Amniotic stem cell (primary cell): ENCODE measurements at places on chromosomes 2 and 18.

DNA sequence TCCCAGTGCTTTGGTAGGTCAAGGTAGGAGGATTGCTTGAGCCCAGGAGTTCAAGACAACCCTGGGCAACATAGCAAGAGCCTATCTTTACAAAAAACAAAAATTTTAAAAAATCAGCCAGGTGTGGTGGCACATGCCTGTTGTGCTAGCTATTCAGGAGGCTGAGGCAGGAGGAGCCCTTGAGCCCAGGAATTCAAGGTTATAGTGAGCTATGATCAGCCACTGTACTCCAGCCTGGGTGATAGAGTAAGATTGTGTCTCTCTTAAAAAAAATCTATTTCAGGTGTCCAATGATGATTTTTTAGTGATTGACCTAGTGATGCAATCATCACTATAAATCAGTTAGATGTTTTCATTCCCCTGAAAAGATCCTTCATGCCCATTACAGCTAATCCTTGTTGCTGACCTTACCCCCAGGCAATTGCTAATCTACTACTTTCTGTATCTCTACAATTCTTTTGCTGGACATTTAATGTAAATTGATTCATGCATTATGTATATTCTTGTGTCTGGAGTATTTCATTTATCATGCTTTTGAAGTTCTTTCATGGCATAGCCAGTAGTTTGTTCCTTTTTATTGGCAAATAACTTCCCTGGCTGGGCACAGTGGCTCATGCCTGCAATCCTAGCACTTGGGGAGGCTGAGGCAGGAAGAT lies 10.3 kb downstream of the MOCOS start:
- no peak for DNase-seq

GRCh38 chr2:71962911-71963694 lies 184.6 kb downstream of the CYP26B1 start:
- DNase-seq = no peak

DNA sequence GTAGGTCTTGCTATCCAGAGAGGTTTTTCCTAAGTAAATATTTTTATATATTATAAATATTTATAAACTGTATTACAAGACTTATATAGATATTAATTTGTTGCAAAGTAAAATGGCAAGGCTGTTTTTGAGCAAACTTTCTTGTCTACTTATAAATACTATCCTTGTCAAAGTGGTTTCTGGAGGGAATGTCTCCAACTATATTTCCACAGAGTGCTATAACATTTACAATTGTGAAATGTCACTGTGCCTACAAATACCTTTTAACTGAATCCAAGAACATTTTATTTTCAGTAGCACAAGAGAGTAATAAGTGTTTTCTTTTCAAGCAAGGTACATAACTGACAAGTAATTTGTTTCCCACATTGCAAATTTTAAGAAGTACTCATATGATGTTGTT lies 256.8 kb downstream of the ZNF385B start:
- DNase-seq = no peak

- peak; percentile 1 for DNase-seq
These were observed 155.0 kb downstream of the ARHGAP15 start for GRCh38 chr2:143284087-143284675.

- DNase-seq = no peak
These were observed 245.6 kb downstream of the HDAC4 start for GRCh38 chr2:239154971-239155805.

DNA sequence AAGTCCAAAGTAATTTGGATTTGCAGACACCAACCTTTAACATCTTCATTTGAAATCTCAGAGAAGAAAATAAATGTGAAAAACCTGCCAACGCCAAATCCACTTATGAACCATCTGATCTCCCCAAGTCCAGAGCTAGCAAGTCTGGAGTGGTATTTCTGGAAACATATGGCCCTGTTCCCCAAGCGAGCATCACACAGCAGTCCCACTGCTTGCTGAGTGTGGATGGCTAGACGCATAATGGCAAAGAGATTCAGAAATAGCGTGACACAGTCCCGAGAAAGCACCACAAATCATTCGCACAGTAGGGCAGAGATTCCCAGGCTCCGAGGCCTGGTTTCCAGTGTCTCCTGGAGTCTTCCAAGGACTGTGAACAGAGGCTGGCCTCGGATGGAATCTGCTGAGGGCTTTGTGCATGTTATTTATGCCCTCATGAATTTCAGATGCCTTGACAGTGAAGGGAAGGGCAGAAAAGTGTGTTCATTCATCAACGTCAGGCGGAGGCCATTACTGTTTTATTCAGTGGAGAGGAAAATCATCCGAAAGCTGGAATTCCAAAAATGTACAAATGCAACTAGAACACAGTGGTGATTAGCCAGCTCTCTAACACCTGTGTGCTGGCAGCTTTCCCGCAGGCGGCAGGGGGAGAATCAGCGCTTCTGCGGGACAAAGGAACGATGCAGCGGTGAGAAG lies 417.0 kb downstream of the EIPR1 start:
- no peak for DNase-seq

DNA sequence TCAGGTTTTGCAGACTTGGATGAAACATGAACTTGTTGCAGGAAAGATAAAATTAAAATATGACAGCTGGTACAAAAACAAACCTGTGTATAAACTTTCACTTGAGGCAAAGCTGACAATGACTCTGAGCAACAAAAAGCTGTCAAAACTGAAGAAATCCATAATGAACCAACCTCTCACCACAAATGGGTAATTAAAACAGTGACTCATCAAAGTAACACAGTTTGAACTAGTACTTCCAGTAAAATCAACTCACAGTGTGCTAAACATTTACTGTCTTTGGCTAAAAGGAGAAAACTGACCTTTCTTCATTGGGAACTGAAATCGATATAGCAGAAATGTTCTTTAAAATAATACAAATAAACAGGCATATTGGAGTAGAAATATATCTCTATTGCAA lies 209.7 kb downstream of the WDPCP start:
- DNase-seq = no peak

- no peak for DNase-seq
These were observed 93.2 kb downstream of the SOCS6 start for GRCh38 chr18:70382017-70382416.

DNA sequence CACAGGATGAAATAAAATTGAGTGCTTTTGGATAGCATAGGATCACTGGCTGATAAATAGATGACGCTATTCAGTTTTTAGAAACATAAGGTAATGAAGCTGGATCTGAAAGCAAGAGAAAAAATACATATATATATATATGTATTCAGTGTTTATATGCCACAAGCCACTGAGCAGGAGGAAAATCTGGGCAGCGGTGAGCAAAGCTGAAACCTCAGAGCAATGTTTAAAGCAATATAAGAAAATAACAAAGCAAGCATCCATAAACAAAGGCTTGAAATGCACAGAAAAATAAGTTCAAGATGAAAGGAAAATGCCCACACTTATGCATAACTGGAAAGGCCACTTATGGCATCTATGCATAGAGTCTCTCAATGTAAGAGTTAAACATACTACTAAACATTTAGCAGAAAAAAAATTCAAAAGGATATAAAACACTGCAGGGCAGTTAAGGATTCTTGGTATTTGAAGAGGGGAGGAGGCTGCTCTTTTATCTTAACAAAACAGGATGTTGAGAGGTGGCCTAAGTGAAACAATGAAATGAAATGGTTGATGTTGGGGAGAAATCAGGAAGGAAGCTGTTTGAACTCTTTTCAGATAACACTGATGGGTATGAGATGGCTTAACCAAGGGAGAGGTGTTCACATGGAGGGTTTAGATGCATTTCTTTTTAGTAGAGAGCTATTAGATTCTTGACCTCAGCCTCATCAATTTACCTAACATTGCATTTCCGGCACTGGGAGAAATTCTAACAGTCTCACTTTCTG lies 129.1 kb downstream of the ARHGAP15 start:
- no peak for DNase-seq

DNA sequence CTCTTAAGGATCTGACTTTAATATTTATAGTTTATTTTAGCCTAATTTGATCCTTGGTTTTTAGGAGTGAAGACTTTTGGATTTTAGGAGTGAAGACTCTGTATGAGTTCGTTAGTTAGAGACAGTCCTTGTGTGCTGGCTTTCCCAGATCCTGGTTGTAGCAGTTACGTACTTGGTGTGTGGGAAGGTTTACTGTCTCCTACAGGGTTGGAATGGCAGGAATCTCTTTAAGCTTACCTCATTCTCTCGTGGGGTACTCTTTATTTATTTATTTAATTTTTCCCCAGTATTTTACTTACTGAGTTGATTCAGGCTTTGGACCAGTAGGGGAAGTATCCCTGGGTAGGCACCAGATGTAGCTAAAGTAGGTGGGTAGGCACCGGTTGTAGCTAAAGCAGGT lies 1.8 kb upstream of the CXCR2 start:
- no peak for DNase-seq

DNA sequence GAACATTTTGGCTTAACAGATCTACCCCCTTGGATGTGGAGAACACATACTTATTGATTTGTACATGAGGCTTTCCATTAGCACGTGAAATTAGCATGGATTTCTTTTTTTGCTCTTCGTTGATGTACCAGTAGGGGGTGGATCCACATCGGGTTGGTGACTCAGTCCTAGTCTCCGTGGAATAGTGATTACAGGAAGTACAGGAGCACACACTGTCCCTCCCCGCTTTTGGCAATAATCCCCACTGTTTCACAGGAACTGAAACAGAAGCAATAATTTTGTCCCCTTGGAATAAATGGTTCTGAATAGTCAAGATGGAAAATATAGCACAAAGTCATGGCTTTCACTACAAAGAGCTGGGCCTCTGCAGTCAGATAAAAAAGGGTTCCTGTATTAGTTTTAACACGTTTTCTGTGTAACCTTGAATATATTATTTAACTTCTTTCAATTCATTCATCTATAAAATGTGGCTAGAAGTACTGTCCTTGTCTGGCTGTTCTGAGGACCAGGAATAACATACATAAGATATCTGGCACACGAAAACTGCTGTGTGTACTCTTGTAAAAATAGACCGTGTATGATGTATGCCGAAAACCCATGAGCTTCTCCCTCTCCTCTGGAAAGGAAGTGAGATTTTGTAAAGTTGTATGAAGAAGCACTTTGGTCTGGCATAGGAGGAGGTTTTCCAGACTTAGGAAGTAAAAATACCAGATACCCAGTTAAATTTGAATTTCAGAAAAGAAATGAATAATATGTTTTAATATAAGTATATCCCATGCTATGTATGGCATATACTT lies 229.2 kb downstream of the GALR1 start:
- DNase-seq = no peak

GRCh38 chr2:20496076-20496872 lies 49.4 kb downstream of the RHOB start:
- DNase-seq = peak; percentile 53

DNA sequence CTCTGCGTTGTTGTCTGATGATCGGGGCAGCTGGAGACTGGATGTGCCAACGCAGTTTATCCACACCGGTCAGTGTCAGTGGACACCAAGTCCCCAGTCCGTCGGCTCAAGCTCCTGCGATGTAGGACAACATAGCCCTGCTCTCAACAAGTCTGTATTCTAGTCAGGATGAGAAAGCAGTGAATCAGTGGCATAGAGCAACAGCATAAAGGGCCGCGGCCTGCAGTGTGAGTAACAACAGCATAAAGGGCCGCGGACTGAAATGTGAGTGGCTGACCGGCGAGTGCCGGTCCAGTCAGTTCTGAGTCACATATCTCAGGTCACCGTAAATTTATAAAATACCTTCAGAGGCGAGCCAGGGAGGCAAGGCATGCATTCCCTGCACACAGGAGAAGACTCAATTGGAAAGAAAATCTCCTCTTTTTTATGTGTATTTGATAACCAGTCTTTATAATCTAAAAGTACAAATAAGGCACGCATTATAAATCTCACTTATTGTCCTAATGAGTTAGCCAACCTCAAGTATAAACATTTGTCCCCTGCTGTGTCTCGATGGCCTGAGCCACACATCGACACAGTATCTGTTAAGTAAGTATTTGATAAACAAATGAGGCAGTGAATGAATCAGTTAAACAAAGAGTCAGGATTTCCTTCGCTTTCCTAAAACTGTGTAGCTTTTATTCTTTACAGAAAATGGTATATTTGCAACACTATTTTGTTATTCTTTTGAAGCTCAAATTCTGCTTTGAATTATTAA lies 33.8 kb upstream of the NFATC1 start:
- no peak for DNase-seq

DNA sequence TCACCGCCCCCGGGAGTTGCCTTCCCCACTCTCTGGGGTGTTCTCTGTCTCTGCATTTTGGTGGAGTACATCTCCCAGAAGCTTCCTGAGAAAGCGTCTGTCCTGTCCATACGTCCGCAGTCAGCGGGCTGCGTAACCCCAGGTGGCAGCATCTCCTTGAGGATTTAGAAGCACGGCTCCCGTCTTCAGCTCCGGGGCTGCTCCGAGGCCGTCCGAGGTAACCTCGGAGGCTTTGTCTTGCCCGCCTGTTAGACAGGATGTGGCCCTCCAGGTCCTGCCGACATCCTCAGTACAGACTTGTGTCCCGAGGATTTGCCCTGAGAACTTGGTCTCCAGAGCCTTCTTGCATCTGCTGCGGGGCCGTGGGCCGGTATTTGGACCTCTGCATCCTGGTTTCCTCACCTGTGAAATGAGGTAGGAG lies 58.4 kb downstream of the CTDP1 start:
- DNase-seq = no peak

GRCh38 chr2:649426-650342 lies 27.5 kb downstream of the TMEM18 start:
- DNase-seq = no peak

GRCh38 chr2:235618039-235618438 lies 124.2 kb downstream of the AGAP1 start:
- peak; percentile 66 for DNase-seq

DNA sequence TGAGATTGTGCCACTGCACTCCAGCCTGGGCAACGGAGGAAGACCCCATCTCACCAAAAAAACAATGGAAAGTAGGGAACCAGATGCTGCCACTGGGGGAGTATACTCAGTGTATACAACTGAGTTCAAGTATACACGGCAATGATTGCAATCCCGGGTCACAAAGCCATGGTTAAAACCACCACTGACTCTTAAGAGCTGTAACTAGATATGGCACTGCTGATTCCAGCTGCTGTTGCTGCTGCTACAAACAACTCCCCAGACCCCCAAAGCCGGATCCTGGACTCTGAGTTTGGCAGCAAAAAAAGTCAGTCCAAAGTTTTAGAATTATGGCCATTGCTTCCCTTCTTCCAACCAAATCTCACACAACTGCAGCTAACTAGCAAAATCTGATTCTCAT lies 43.7 kb upstream of the COX7A2L start:
- no peak for DNase-seq

- peak; percentile 0 for DNase-seq
These were observed at the start of gene TMEM37 for GRCh38 chr2:119431155-119431975. TSS of gene TMEM37 (plus strand) at chr2:119431854. CDS start at chr2:119431904, 50 bp downstream.
